Mammary epithelial cell (primary cell): ENCODE measurements at places on chromosomes 11 and 22.

DNA sequence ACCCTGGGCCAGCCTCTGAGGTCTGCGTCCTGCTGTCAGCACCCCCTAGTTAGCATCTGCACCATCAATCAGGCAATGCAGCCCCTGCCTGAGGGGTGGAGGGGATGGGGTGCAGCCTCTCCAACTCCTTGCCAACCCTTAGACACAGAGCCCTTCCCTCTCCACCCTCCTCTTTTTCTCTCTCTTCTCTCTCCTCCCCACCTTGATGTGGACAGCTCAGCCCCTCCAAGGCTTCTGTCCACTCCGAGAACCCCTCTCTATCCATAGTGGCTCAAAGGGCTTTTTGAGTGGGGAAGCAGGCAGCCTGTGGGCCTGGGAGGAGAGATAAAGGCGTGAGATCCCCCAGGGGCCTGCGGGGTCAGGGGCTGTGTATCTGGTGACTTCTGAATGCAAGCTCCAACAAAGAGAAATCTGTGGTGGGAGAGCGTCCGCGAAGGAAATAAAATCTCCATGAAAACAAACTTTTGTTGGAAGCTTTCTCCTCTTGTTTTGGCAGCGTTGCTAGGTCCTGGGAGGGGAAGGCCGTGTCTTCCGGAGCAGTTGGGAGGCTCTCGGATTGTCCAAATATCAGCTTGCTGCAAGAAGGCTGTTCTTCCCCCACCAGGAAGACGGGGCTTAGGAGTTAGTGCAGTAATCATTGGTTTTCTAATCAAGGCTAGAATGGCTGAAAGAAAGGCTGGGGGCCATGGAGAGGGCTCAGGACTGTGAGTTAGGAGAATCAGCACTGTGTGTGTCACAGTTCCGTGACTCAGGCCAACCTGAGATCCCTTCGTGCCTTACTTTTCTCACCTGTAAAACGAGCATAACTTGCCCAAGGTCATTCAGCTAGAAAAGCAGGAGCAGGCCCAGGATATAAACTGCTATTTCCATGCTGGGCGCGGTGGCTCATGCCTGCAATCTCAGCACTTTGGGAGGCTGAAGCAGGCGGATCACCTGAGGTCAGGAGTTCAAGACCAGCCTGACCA lies 50.3 kb downstream of the PKNOX2 start:
- DNase-seq, result no peak

- DNase-seq, result no peak
These were observed 36.1 kb upstream of the AMPD3 start for GRCh38 chr11:10418950-10419310.

DNA sequence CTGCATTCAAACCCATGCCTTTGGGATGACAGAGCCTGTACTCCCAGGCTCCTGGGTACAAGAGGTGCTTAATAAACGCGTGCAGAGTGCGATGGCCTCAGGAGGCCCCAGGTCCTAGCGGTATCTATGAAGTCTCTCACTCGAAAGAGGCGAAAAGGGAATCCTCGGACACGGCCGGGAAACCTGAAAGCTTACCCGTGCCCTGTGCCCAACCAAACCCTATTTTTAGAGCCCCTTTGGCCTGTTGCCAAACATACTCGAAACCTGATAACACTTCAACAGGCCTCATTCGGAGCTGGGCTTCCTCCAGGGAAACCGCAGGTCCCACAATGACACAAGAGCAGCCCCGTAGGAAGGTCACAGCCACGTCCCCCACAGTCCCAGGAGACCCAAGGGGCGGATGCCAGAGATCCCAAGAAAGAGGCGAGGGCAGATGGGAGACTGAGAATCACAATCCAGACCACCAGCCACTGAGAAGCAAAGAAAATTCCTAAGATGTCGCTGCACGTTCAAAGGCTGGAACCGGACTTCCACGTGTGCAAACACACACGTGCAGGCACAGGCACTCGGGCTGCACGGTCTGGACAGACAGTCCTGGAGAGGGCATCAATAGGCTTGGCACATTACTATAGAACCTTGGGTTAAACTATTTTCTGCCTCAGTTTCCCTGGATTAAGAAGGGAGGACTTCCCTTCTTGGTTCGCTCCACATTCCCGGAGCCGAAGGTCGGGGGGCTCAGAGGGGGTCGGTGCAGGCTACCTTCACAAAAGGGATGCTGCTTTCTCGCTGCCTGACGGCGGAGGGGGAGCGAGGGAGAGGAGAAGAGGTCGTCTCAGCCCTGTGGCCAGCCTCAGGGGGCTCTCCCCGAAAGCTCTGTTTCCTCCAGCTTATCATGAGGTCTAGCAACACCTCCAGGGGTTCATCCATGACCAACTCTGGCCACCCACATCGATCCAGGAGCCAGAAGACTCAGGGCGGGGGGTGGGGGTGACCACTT lies 8.2 kb downstream of the PDGFB start:
- DNase-seq, result no peak

DNA sequence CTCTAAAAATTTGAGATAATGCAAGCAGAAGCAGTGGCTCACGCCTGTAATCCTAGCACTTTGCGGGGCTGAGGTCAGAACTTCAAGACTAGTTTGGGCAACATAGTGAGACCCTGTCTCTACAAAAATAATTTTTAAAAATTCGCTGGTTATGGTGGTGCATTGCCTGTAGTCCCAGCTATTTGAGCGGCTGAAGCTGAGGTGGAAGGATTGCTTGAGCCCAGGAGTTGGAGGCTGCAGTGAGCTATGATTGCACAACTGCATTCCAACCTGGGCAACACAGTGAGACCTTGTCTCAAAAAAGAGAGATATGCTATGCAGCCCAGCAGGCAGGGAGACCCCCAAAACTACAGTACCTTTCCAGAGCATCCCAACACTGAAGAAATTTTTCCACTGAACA lies 2.3 kb downstream of the CTSC start:
- no peak for DNase-seq

- DNase-seq, result no peak
These were observed 9.4 kb upstream of the EI24 start for GRCh38 chr11:125559888-125560287.

- no peak for DNase-seq
These were observed 110.9 kb downstream of the NTM start for GRCh38 chr11:131481303-131481702.
